GM10248 (cell line): ENCODE measurements at places on chromosomes 3 and 15.

DNA sequence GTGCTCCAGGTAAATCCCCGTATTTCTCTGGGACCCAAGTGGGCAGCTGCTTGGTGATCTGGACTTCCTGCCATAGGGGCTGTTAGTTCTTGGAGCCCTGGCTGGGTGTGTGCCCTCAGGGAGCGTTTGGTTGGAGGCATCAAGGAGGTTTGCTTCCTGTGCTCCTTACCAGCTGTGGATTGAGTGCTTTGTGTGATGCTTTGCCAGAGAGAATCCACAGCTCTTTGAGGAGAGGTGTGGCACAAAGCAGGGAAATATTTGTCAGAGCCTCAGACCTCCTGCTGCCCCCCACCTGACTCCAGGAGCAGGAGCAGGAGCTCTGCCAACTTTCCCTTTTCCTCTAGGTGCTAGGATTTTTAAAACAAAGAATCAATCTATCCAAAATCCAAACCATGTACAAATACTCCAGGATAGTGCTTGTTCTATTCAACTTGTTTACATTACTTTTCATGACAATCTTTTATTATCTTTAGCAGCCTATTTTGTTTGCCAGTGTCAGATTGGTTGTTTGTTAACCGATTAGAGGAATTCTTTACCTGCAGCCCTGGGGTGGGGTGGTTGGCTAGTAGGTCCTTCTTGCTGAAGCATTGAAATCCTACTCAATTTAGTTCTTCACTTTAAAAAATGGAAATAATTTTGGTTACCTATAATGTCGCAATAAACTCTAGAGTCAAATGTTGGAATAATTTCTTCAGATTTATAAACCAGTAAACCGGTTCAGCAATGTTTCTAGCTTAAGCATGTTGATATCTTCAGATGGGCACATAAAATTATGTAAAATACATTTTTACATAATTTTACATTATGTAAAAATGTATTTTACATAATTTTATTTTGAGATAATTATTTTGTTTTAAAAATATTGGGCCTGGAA, 2.5 kb downstream of the CTDSPL start:
- no peak for DNase-seq

GRCh38 chr15:77644543-77645247, 12.0 kb upstream of the LINGO1 start:
- DNase-seq, result no peak

DNA sequence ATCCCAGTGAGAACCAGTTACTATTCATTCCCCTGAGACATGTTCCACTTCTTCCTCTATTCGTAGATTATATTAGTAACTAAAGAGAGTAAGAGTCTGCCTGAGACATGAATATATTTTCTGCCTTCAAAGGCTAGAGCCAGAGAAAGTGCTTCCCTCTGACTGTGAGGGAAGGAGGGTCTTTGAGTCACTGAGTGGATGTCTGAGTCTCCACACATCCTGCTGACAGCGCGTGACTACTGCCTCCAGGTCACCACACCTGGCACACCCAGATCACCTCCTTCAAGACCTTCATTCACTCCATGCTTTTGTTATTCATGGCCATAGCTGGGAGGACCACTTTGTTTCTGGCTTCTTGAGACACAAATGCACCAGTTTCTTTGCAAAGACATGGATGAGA, 135.6 kb downstream of the SOX2 start:
- DNase-seq, result no peak

DNA sequence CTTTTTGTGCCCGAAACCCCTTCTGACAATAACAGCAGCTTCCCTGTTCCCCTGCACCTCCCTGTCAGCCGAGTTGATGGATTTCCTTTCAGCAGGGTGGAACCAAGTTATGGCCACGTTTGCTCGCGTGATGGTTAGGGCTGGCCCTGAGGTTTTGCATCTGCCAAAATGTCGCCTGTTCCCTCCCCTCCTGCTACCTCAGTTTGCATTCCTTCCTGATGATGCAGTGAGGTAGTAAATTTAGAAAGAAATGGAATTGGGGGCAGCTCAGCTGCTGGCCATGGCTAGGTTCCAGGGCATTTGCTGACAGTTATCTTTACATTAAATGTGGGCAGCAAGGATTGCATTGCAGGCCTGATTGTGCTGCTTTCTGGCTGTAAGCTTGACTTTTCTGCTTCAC, 13.2 kb downstream of the LIMD1 start:
- no peak for DNase-seq

DNA sequence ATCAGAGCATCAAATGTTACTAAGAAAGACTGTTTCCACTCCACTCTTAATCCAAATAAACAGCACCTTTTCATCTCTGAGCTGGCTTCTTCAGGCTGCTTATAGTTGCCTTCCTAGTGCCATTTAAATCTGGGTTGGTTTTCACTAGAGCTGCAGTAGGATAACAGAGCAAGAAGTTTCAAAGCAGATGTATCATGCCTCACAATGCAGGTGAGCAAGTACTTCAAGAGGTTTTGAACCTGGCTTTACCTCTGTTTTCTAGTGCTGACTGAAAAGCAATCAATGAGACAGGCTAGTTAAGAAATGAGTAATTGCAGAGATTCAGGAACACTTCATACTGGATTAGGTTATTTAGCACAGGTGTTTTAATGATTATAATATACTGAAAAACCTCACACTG, 147.7 kb upstream of the SATB1 start:
- no peak for DNase-seq

DNA sequence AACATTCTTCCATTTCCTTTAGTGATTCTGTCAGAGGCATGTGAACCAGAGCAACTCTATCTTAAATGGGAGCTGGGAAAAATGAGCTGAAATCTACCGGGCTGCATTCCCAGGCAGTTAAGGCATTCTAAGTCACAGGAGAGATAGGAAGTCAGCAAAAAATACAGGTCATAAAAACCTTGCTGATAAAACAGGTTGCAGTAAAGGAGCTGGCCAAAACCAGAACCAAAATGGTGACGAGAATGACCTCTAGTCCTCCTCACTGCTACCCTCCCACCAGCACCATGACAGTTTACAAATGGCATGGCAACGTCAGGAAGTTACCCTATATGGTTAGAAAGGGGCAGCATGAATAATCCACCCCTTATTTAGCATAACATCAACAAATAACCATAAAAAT, 66.4 kb downstream of the B3GALNT1 start:
- no peak for DNase-seq

DNA sequence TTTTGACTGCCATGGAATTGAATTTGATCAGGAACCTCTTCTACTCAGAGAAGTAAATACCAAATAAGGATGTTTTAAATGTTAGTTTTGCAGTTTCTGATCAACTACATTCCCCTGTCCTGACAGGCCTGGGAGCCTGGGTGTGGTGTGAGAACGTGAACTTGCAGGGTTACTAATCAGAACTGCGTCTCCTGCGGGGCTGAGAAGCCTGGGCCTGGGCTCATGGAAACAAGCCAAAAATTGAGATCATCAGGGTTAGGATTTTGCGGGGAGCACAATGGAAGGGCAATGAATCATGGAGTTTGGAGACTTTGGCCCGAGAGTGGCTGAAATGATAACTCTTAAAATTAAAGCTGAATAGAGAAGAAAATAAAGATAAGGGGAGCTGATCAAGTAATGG, 47.8 kb upstream of the C3orf70 start:
- DNase-seq, result no peak

- DNase-seq, result no peak
Measured at GRCh38 chr3:157445857-157446256, 9.2 kb downstream of the PTX3 start.

GRCh38 chr15:29457729-29458128, 188.1 kb upstream of the NSMCE3 start:
- no peak for DNase-seq

GRCh38 chr3:13231781-13232666, 158.8 kb upstream of the IQSEC1 start:
- DNase-seq, result no peak

GRCh38 chr15:40578892-40579291, 9.8 kb downstream of the RPUSD2 start:
- DNase-seq, result no peak

DNA sequence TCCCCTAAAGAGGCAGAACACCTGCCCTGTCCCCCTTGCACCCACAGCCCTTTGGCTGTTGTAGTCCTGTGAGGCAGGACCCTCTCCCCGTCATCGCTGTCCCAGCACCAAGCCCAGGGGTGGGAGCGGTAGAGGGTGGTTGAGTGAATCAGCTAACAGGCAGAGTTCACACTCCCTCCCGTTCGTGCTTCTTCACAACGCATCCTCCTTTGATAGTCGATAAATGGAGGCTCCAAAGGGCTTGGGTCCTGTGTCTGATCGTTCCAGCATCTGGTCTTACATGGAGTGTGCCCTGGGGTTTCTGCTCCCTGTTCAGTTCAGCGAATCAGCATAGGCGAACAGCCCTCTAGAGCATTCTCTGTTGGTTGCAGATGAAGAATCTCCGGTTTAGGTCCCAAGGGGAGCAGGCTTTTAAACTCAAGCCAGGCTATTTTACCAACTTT, 820 bp upstream of the HMCES start:
- DNase-seq, result no peak
